ENCODE measurements at places on chromosomes 11 and 22.
A peak's percentile ranks its signal among the peaks of the same experiment; 100 is the strongest.

- DNase-seq, result no peak
These were observed 45.7 kb downstream of the SCUBE1 start for GRCh38 chr22:43297270-43298061.

DNA sequence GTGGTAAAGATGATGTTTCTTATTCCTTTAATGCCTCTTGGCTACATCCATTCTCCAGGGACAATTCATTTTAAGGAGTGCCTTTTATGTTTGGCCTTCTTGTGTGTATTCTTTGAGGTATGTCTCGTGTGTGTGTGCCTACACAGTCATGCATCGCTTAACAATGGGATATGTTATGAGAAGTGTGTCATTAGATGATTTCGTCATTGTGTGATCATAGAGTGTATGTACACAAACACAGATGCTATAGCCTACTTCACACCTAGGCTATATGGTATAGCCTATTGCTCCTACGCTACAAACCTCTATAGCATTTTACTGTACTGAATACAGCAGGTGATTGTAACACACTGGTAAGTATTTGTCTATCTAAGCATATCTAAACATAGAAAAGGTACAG is 23.0 kb downstream of the ZNF202 start:
- DNase-seq, result no peak

DNA sequence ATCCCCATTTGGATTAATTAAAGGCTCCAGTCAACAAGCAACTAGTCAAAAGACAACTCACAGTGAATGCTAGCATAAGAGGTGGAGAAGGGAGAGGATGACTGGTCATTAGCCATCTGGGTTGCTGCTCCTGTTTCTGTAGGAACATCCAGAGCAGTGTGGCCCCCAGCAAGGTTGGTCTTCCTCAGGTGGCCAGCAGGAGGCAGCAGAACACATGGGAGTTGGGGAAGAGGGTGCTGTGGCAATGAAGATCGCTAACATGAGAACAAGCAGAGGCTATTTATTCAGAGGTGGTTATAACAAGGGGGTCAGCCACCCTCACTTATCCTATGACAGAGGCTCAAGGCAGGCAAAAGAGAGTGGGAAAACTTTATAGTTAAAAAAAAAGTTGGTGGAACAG is 21.3 kb downstream of the IZUMO1R start:
- DNase-seq, result peak; percentile 14

DNA sequence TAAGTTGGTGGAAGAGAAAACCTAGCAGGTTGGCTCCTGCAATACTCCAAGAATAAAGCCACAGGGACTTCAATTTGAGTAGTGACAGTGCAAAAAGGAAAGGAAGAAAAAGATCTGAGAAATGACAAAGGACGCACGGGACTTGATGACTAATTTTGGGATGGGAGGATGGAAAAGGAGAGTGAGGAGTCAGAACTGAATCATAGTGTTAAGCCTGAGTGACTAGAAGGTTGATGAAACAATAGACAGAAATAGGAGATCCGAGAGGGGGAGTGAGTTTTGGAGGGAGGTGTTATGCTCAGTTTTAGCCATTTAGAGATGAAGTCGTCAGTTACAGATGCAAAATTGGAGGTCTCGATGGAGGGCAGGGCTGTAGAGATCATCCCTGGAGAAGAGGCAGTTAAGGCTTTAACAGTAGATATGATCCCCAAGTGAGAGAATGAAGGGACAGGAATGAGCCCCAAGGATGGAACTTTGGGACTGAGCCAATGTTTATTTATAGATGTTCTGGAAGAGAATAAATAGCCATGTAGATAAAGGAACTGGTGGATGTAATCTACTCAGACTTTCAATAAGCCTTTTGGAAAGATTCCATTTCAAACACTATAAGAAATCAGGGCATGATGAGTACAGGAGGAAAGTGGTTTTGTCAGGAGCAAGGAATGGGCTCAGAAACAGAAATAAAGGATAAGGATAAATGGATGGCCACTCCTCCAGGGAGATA is 108.9 kb upstream of the NCAM1 start:
- DNase-seq, result no peak

DNA sequence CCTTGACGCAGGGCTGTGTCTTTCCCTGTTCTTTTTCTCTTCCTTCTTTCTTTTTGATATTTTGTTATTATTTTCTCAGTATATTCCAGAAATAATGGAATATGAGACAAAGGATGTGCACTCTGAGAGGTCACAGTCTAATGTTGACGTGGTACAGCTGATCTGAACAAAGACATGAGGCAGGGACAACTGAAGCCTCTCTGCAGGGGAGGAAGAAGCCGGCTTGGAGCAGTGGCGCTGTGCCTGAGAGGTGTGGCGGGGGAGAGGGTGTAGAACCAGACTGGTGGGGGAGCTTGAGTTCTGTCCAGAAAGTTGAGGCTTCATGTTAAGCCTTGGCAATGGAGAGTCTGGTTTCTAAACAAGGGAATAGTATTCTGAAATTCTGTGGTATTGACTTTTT is 34.7 kb downstream of the ADAMTS15 start:
- DNase-seq, result no peak

DNA sequence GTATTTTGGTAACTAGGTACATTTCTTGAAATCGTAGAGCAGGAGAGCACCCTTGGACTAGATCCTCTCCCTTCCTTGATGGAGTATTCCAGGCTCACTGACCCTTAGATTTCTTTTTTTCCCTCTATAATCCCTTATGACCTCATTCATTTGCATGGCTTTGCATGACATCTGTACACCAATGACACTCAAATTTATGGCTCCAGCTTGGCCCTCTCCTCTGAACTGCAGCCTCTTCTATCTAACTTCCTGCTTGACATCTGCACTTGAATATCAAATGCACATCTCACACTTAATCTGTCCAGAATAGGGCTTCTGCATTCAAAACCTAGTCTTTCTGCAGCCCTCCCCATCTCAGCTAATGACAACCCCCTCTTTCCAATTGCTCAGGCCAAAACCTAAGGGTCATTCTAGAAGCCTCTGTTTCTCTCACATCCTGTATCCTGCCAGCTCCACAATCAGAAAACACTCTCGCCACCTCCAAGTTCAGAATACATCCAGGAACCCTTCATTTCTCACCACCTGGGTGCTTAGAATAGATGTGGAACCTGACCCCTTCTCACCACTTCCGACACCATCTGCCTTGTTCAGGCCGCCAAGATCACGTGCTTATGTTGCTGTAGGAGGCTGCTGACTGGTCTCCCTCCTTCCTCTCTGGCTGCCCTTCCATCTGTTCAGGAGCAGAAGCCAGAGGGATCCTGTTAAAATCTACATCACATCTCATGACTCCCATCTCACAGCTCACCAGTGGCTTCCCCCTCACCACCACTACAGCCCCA is 138.9 kb upstream of the MTNR1B start:
- DNase-seq, result no peak
